Esophagus squamous epithelium (tissue), 5 donors: ENCODE measurements at places on chromosomes 3 and 15. TPM values are rescaled to one million over a fixed set of nuclear protein-coding genes. Genes with fewer than 3 reads are reported as not detected.

DNA sequence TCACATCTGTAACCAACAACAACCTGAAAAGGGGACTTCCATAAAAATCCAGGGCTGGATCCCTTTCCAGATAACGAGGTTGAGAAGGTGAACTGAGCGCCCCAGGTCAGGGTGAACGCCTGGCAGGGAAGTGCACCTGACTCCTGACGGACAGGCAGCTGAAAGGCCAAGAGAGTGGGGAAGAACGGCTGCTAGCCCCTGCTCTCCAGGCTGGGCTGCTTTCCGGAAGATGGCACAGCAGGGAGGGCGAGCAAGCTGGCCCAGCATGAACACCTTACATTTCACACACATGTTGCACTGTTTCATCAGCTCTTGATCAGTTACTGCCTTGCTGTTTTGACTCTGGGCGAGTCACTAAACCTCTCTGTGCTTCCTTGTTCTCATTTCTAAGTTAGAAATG lies 127.2 kb upstream of the IQSEC1 start:
- H3K4me3 ChIP-seq: no peak overlapping the region
- H3K27ac ChIP-seq: no peak overlapping the region
- no peaks in the 10 kb centered on the region for H3K4me1 ChIP-seq
- DNase-seq: no peak

- no peaks in the 10 kb centered on the region for H3K4me1 ChIP-seq
- no peak overlapping the region for H3K4me3 ChIP-seq
- H3K27ac ChIP-seq: no peak overlapping the region
Measured at GRCh38 chr3:69628951-69629350, 110.3 kb upstream of the MITF start.

DNA sequence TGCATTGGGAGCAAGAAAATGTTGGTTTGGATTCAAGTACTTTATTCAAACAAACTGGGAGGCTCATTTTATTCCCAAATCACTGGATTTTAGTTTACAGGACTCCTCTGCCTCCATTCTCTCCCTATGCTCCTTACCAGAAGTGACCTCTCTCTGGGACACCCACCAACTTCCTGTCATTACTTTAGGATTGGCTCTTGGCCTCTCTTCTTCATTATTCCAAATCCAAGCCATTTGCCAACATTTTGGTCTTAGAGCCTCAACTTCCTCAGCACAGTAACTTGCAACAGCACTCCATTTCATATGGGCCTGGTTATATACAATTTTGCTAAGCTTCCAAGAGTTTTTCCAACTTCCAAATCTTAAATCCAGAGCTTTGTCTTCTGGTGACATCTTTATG lies 432.1 kb downstream of the NR2F2 start:
- H3K27ac ChIP-seq: no peak overlapping the region
- no peaks in the 10 kb centered on the region for H3K36me3 ChIP-seq
- no peaks in the 10 kb centered on the region for H3K4me1 ChIP-seq
- DNase-seq: no peak
- no peaks in the 10 kb centered on the region for H3K27me3 ChIP-seq
- H3K4me3 ChIP-seq: no peak overlapping the region

GRCh38 chr3:32104492-32104891 lies 1.9 kb upstream of the GPD1L start:
- no peak for DNase-seq
- H3K36me3 ChIP-seq: no peaks in the 10 kb centered on the region
- H3K4me1 ChIP-seq: peaks cover 25% of the 10 kb centered on the region
- H3K4me3 ChIP-seq: no peak overlapping the region

CCNB2 gene
- 12.2 TPM for total RNA-seq

DUOX2 gene
- 19.3 TPM for total RNA-seq
